ENCODE measurements at places on chromosomes 11 and 22.

- no peak for DNase-seq
These were observed 23.0 kb downstream of the SCN4B start for GRCh38 chr11:118129471-118130172.

DNA sequence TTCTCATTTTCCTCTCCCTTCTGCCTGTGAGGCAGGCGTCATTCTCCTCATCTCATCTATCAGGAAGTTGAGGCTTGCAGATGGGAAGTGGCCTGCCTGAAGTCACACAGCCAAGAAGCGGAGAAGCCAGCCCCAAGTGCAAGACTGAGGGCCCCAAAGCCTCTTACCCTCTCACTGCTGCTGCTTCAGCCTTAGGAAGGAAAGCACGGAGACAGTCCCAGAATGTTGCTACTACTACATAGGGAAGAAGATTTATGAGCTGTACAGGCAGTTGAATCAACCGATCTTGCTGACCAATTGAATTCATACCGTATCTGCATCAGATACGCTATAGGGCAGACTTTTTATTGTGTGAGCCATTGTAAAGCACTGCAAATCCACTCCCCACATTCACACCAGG lies 89.0 kb downstream of the CWC15 start:
- DNase-seq, result no peak

- DNase-seq, result no peak
These were observed 73.5 kb downstream of the SC5D start for GRCh38 chr11:121366038-121366437.

- DNase-seq, result no peak
These were observed 28.4 kb downstream of the WEE1 start for GRCh38 chr11:9601876-9602199.

GRCh38 chr11:119506436-119506835 lies 83.5 kb upstream of the THY1 start:
- DNase-seq, result no peak

DNA sequence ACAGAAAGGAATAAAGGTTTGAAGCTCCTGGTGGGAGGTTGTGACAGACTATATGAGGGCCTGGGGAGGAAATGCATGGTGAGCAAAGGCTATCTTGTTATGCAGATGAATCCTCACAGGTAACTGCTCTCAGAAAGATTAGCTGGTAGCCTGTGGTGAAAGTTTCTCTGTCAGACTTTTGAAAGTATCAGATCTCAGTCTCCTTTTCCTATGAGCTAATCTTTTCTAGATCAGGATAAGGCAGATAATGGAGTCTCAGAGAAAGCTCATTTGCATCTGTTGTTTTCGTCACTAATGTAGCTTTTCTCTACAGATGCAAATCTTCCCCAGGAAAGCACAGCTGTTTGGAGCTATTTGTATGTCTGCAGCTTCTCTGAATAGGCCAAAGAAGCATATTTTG lies 21.0 kb upstream of the OR6X1 start:
- DNase-seq, result no peak

DNA sequence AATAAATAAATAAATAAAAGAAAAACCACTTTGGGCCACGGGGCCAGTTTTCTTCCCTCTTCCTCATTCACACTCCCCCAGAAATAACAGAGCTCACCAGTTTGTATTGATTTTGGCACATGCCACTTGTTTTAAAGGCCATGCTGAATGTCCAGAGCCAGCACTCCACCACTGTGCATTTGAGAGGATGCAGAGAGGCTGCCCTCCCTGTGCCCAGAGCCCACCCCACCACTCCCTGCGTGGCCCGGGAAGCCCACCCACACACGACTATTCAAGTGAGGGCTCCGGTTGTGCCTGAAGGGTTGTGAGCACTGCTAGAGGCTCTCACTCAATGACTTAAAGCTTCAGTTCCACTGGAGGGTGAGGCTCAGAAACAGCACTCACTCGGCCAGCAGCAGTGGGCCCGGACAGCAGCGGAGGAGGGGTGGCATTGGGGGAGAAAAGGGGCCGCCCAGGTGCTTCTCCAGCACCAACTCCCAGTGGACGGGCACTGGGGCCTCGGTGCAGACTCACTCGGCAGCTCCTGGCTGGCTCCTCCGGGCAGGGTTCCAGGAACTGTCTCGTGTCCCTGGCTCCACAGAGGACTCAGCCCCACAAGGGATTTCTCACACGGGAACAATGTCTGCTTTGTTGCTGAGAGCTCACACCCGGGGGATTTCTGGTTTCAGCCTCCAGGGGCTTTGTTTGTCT lies 112.7 kb downstream of the SHANK2 start:
- no peak for DNase-seq

DNA sequence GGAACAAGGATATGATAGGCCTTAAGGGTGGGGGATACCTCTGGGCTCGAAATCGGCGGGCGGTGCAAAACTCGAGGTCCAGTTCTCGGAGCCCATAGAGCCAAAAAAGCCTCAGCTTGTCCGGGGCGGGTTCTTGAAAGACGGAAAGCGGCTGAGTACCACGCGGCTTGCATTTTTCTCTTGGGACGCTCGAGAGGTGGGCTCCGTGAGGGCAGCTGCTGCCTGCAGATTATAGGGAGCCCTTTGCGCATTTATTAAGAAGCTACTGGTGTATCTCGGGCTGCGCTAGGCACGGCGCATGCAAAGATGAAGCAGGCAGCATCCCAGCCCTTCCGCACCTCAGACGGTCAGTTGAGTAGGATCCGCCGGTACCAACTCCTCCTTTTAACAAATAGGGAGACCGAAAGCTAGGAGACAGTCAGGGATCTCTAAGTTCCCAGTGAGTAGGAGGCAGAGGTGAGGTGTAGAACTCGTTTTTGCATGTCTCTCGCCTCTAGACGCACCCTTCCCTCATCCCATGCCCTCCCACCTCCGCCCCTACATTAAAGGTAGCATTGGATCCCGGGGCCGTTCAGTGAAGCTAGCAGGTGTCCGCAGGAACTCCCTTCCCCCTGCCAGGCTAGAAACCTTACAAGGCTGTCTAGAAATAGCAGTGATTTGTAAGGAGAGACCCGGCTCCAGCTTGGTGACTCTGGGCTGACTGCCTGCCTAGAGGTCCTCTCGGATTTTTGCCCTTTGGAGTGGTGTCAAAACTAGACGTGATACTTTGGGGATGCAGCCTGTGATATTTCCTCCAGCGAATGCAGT lies 768 bp downstream of the LDHA start:
- DNase-seq, result no peak

GRCh38 chr22:20268279-20269012 lies at the start of gene RTN4R:
RTN4R (minus strand) TSS chr22:20268318; CDS start chr22:20268092, 226 bp downstream.
- peak; percentile 11 for DNase-seq

- no peak for DNase-seq
These were observed 56.8 kb upstream of the SHANK2 start for GRCh38 chr11:71309181-71309580.

DNA sequence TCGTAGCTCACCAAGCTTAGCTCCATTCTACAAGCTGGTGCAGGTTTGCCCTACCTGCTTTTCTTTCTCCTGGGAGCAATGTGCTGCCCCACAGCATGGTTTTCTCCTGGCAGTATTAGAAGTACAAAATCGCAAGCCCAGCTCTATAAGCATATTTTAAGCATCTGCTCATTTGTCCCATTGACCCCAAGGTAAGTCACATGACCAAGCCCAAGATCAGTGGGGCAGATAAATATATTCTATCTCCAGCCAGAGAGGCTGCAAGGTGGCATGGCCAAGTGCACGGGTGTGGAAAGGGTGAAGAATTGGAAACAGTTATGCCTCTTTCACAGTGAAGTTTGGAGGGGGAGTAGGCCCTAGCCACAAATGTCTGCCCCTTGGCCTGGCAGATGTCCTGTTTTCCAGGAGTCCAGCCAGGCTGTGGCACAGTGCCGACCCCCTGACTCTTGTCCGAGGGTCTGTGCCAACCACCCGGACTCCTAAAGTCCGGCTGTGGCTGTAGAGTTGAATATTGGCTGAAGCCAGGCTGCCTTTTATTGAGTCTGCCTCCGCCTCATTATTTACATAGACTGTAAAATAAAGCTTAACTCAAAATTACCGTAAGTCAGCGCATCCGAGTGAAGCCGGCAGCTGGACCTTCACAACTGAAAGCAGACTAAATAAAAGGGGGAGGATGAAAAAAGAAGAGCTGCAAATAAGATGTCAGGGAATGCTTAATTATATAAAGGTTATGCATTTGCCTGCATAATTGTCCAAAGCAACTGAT lies 165.7 kb downstream of the COMMD9 start:
- DNase-seq, result no peak
